Mucosa of gallbladder (tissue), 1 donor: ENCODE measurements at places on chromosomes 4 and X. TPM values are rescaled to one million over a fixed set of nuclear protein-coding genes. Genes with fewer than 3 reads are reported as not detected.

The VCX gene
- total RNA-seq = not detected

The RNF128 gene
- 144 TPM for total RNA-seq

The FAM47A gene
- total RNA-seq = not detected

The HMX1 gene
- total RNA-seq = not detected
